ENCODE measurements at places on chromosomes 3 and 15. TPM values are rescaled to one million over a fixed set of nuclear protein-coding genes. Genes with fewer than 3 reads are reported as not detected.

- no peak for DNase-seq
These were observed 6.4 kb upstream of the ANKDD1A start for GRCh38 chr15:64905119-64905831.

SLC25A38 gene
- total RNA-seq, result 34.9 TPM

- DNase-seq, result peak; percentile 20
These were observed 332.1 kb downstream of the ARRDC4 start for GRCh38 chr15:98292442-98293240.

- no peak for DNase-seq
These were observed 47.0 kb downstream of the PTPN23 start for GRCh38 chr3:47427866-47428265.

GRCh38 chr3:143092191-143092590 is 27.4 kb upstream of the CHST2 start:
- DNase-seq, result no peak

MYD88 gene
- total RNA-seq, result 10.2 TPM

IGF2BP2 gene
- total RNA-seq, result 67.7 TPM

- DNase-seq, result no peak
These were observed 7.5 kb downstream of the SOX2 start for GRCh38 chr3:181718987-181719911.

DNA sequence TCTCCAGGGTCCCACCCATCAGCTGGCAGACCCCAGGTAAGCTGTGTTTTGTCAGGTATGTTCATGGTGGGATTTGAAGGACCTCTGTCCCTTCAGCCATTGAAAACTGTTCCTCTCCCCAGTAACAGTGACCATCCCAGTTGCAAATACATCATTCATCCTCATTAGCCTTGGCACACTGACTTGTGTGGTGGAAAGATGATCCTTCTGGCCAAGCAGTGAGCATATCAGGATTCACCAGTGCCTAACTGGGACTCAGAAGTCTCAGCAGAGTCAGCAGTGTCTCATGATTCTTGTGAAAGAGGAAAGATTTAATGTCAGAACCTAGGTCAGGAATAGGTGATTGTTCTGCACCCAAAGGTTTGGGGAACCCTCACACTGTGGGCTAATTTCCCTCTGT is 90.2 kb downstream of the DNAJB8 start:
- DNase-seq, result no peak

MCTP2 gene
- total RNA-seq, result 24.5 TPM

SNTN gene
- total RNA-seq, result not detected

DNA sequence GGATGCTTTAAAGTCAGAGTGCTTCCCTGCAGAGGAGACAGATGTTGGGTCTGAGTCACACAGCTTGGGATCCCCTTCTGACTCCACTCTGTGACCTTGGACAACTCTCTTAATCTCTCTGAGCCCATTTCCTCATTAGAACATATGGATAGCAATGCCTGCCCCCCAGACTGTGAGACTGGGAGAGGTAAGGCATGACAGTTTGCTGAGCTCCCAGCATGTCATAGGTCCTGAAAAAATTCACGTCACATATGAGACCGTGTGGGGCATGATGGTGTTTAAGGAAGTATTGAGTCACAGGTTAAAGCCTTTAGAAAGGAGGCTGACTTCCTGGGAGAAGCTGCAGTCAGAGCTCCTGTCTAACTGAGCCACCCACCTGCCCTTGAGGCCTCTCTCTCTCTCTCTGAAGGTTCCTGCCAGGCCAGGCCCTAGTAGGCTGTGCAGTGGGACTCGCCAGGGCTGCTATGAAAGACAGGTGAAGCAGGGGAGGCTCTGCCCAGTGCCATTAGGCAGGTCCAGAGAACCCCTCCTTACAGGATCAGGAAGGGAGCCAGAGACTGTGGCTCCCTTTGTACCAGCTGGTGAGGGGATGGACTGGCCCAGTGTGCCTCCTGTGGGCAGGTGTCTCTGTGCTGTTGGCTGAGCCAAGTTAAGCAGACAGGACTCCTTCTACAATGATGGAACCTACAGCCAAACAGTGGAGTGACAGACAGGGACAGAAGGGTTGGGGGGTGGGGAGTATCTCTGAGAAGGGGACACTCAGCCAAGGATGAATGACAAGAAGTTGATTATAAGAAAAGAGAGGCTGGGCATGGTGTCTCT is 19.5 kb upstream of the DOCK3 start:
- peak; percentile 12 for DNase-seq

UROC1 gene
- total RNA-seq, result not detected

TMEM108 gene
- total RNA-seq, result 0.50 TPM

ASB14 gene
- not detected for total RNA-seq

GOLGA6C gene
- not detected for total RNA-seq

DNA sequence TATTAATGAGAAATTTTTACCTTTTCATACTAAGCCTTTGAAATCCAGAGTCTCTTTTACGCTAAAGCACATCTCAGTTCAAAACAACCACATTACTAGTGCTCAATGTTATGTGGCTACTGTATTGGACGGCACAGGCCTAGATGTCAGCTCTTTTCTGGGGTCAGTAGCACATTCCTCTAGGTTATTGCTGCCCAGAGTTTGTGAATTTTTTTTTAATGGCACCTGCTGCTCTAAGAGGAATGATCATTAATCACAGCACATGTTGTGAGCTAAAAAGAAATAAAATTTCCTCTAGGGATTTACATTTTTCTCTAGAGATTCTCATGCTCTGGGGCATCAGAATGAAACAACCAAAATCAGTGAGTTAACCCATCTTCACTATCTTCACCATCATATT is 436.8 kb upstream of the THBS1 start:
- no peak for DNase-seq

GRCh38 chr15:89845305-89845893 is 30.7 kb upstream of the ANPEP start:
- DNase-seq, result peak; percentile 91

DNA sequence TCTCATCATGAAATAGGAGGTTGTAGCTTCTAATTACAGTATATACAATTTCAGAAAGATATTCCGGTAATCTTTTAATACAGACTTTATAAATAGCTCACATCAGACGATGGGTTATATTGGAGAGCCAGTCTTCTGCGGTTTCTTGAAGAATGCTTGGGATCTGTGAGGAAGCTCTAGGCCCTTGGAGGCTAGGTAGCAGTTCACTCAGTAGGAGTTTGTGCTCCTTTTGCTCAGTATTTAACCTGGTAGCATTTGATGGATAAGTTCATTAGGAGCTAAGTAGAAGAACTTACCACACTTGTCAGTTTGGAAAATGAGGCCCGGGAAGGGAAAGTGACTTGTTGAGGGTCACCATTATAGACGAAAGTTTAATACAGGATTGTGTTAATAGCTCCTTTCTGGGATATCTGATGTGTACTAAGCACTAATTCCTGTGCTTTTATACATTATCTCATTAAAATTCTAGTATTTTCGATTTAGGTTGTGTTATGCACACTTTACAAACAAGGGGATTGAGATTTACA is 2.8 kb downstream of the FNDC3B start:
- peak; percentile 39 for DNase-seq

NAALADL2 gene
- total RNA-seq, result 0.73 TPM

GRCh38 chr3:110731148-110731547 is 340.5 kb upstream of the NECTIN3 start:
- no peak for DNase-seq

FANCI gene
- 30.5 TPM for total RNA-seq

DNA sequence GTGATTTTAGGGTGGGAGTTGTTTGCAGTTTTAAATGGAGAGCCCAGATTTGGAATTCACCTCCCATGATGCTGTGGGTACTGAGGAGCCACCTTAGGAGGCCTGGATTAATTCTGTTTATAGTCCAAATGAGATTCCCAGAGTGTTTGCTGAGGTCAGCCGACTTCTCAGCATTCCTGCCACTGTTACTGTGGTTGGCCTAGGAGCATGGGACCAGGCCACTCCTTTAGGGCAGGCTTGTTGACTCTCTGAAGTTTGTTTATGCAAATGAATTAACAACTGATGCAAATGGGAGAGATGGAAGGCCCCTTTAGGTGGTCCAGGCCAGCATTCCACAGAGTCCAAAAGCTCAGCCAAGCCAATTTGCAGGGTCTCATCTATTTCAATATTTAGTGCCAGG is 46.1 kb downstream of the CACNA2D3 start:
- DNase-seq, result no peak

- DNase-seq, result no peak
These were observed 22.6 kb upstream of the IP6K2 start for GRCh38 chr3:48739617-48739954.

DNA sequence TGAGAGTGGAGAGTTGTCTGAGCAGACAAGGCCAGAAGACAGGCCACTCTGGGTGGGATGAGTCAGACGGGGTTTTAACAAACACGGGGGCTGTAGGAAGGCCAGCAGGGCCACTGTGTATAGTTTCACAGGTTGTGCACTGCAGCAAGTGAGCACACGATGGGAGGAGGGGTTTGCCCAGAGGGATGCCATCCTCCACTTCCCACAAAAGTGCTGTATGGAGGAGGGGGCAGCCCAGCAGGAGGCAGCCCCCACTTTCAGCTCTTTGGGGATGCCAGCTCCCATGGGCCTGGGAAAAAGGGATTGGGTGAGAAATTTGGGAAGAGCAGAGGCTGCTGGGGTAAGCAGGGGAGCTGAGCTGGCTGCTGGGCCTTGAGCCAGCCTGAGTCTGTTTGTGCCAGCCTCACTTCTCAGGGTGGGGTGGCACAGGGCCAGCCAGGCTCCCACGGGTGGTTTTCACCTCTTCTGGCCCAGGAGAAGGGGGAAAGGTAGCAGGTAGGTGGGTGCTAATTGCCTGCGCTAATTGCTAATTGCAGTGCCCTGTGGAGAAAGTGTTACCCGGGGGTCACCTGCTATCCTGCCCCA is 6.7 kb downstream of the ZBTB47 start:
- DNase-seq, result no peak

- DNase-seq, result no peak
These were observed 611.7 kb downstream of the ZIC1 start for GRCh38 chr3:148020861-148021260.

C3orf22 gene
- not detected for total RNA-seq

- DNase-seq, result no peak
These were observed 14.1 kb upstream of the CCR4 start for GRCh38 chr3:32937331-32937730.

INSYN1 gene
- total RNA-seq, result 0.33 TPM

SCAPER gene
- 9.2 TPM for total RNA-seq
